ENCODE measurements at places on chromosomes 1 and 21. TPM values are rescaled to one million over a fixed set of nuclear protein-coding genes. Genes with fewer than 3 reads are reported as not detected.

DNM3 gene
- 0.77 TPM for total RNA-seq

SLC44A5 gene
- 0.38 TPM for total RNA-seq

STXBP3 gene
- total RNA-seq: 63.3 TPM

UQCRHL gene
- 2.0 TPM for total RNA-seq

NMNAT1 gene
- 19.9 TPM for total RNA-seq

APOBEC4 gene
- not detected for total RNA-seq

KIF2C gene
- total RNA-seq: 4.8 TPM

OR6K6 gene
- total RNA-seq: not detected

SDC3 gene
- 6.9 TPM for total RNA-seq

MYBPHL gene
- total RNA-seq: not detected

HECTD3 gene
- total RNA-seq: 13.0 TPM

BPNT1 gene
- 38.7 TPM for total RNA-seq

CCDC30 gene
- 1.4 TPM for total RNA-seq

CFAP74 gene
- not detected for total RNA-seq

HRNR gene
- not detected for total RNA-seq

KCNC4 gene
- 6.3 TPM for total RNA-seq

HIPK1 gene
- total RNA-seq: 29.1 TPM

Measured in regular cardiac myocyte (primary cell).